NCI-H69 (cell line): ENCODE measurements at places on chromosomes 4 and X.

- no peak for DNase-seq
These were observed 42.5 kb upstream of the ITM2A start for GRCh38 chrX:79409657-79410056.

GRCh38 chrX:150774798-150775568 is 81.8 kb downstream of the MTMR1 start:
- DNase-seq = peak; percentile 2

DNA sequence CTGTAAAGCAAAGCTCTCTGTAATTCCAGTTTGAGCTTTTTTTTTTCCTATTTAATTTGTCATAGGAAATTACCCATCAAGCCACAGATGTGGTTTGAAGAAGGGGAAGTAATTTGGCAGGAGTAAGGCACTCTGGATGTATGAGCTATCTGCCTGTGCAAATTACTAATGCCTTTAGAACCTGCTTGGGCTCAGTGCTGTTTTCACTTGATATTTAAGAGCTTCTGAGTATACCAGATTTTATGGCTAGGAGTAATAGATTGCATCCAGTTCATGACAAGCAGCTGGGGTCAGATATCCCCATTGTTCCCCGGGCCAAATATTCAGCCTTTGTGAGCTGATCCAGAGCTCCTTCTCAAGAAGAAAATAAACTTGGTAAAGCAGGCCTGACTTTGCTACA is 89.1 kb downstream of the DCAF8L2 start:
- DNase-seq = no peak

DNA sequence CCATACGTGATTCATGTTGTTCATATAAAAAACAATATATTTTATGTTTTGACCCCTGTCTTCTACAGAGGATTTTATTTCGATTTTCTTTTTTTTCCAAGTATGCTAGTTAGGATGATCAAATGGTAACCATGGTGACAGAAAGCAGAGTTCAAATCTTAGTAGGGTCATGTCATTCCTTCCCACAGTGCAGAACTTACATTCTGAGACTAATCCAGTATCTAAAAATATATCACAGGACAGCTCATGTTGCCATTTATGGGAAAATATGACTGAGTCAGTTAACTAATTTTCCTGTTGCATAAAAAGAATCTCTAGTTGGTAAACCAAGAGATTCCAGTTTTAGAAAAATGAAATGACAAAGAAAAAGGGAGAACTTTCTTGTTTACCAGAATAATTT is 209.5 kb downstream of the PARM1 start:
- DNase-seq = no peak

- DNase-seq = peak; percentile 23
These were observed 732.5 kb downstream of the ARAP2 start for GRCh38 chr4:35511851-35512250.

DNA sequence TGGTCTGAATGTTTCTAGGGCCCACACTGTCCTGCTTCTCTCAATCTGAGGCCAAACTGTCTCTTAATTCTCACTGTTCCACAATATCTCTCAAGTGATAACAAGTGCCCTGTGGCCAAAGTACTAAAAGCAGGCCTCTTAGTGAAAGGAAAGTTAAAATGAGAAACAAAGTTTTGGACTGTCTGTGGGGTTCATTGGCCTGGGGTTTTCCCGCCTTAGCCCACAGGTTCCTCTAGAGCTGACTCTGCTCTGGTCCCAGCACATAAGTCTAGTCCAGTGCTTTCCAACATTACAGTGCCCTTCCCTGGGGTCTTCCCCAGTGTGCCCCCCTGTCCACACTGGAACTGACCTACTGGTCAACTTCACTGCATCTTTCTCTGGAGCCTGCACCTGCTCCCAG is 6.3 kb downstream of the MAGEB1 start:
- no peak for DNase-seq

GRCh38 chr4:128323401-128323800 is 35.8 kb upstream of the PGRMC2 start:
- DNase-seq = no peak

DNA sequence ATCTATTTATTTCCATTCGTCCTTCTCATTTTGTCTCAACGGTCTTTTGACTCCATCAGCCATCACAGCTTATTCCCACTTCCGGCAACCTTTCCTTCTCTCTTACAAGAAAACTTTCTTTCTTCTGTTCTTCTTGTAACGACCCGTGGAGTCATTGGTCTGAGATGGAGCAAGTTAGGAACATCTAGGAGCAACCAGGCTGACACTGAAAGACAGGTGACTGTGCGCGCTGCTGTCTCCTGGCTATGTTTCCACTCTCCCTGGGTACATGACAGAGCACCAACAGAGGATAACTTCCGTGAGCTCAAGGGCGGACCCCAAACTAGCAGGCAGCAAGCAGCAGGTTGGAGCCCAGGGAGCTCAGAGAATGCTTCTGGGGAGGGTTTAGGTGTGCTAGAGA is 2.5 kb downstream of the FGF5 start:
- DNase-seq = peak; percentile 66

DNA sequence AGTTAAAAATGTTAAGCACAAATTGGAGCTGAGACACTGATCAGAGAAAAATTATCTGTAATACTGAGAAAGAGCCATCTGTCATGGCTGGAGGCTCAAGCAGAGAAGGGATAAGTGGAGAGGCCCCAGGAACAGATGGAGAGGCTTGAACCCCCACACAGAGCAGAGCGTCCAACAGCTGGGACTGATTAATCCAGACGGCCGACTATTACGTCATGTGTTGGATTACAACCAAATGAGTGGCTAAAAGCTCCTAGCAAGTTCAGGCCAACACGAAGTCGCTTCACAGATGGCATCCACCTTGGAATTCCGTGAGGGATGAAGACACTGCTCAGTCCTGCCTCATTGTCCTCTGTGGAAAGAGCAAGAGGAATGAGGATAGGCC is 57.7 kb upstream of the ATXN3L start:
- peak; percentile 95 for DNase-seq

DNA sequence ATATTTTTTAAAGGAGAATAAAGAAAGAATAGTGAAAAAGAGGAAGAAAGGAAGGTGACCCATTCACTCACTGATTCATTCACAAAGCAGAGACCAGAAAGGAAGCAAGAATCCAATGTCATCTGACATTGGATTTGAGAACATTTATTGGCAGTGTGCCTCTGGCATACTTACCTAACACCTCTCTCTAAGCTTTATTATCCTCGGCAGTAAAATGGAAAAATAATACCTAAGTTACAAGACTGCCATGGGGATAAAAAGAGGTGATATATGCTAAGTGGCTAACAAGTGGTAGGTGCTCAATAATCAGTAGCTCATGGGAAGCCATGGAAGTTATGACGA is 41.6 kb upstream of the PPARGC1A start:
- no peak for DNase-seq

DNA sequence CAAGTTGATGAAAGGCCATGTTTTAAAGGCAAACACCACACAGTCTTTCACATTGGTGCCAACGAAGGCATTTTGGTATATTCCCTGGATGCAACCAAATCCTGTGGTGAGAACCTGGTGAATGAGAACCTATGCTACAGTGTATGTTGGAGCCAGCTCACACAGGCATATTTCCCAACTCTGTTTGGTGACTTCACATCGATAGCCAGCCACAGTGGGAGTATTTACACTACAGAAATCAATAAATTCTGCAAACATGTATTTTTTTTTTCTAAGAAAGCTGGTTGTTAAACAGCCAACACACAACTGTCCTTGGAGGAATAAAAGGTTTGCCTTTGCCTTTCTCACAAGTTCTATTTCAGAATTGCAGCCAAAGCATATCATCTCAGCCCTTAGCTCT is 691.0 kb downstream of the GRID2 start:
- DNase-seq = no peak

GRCh38 chr4:100177126-100177525 is 13.1 kb downstream of the DDIT4L start:
- DNase-seq = peak; percentile 1

GRCh38 chrX:138748480-138748879 is 37.0 kb upstream of the FGF13 start:
- peak; percentile 31 for DNase-seq

- DNase-seq = no peak
These were observed 372.9 kb upstream of the MAOA start for GRCh38 chrX:43283187-43283586.

- no peak for DNase-seq
These were observed 57.0 kb upstream of the MXD4 start for GRCh38 chr4:2318885-2319284.

- no peak for DNase-seq
These were observed 10.5 kb upstream of the FGF16 start for GRCh38 chrX:77436682-77437081.

DNA sequence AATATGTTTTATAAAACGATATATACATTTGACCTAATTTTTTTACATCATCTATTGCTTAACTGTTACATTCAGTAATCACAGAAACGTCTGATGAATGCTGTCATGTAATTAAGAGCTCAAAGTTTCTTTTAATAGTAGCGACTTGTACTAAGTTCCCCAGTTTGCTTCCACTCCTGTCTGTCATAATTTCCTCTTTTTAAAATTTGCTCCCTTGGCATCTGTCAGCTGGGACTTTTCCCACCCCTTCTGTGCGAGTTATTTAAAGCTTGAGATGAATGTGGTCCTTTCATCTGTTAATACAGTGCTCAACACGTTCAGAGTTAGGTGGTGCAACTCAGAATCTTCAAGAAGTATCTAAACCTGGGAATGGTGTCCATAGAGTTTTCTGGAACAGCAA is 1.2 kb downstream of the RAP1GDS1 start:
- peak; percentile 5 for DNase-seq

GRCh38 chr4:138766332-138766731 is 249.2 kb upstream of the NOCT start:
- no peak for DNase-seq

- DNase-seq = peak; percentile 18
These were observed 5.1 kb downstream of the CXCL9 start for GRCh38 chr4:76002176-76002575.

GRCh38 chr4:77697860-77698590 is 92.4 kb downstream of the CXCL13 start:
- DNase-seq = peak; percentile 28

- no peak for DNase-seq
These were observed 75.3 kb downstream of the TBCK start for GRCh38 chr4:106240699-106241098.

- no peak for DNase-seq
These were observed 64.2 kb downstream of the SPINK2 start for GRCh38 chr4:56757261-56757746.

- no peak for DNase-seq
These were observed 89.2 kb upstream of the JADE1 start for GRCh38 chr4:128720270-128720669.

- DNase-seq = no peak
These were observed 10.8 kb upstream of the PITX2 start for GRCh38 chr4:110633358-110634341.

GRCh38 chrX:12269484-12269883 is 131.2 kb downstream of the FRMPD4 start:
- DNase-seq = peak; percentile 10

- DNase-seq = no peak
These were observed 201.1 kb downstream of the STPG2 start for GRCh38 chr4:97942137-97942536.

DNA sequence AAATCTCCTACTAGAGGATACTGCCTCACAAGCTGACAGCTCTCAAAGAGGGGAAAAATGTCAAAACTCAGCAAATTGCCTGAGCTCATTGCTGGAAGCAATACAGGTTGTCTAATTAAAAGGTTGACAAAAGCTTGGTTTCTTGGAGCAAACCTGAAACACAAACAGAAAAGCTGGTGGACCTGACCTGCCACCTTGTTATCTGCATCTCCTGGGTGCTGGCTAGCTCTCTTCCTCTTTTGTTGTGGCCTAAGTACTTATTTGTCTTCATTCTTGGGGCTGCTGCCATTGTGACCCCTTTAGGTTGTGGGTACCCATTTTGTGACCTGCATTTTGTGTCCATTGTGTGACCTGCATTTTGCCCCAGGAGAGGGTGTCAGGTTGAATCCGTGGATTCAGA is 184.5 kb downstream of the KIT start:
- no peak for DNase-seq

DNA sequence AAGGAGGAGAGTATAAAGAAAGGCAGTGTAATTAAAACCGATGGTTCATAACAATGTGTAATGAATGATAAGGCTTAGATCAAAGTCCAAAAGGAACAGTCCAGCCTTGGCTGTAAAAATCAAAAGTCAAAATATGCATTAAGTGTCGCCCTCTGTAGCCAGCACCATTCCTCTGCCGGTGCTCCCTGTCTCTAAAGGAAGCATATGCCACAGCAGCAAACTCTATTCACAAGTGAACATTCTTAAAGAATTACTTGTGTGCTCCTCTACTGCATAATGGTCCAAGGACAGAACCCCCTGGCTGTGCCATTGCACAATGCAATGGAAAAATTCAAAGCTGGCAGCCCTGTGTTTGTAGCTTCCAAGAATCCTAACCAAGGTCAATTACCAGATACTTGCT is 16.3 kb upstream of the MBNL3 start:
- DNase-seq = no peak

GRCh38 chr4:115360431-115360830 is 247.0 kb upstream of the NDST4 start:
- DNase-seq = peak; percentile 19

- no peak for DNase-seq
These were observed 444.7 kb upstream of the TENM3 start for GRCh38 chr4:181798536-181798935.

- no peak for DNase-seq
These were observed 24.5 kb downstream of the IL15 start for GRCh38 chr4:141660880-141661279.

DNA sequence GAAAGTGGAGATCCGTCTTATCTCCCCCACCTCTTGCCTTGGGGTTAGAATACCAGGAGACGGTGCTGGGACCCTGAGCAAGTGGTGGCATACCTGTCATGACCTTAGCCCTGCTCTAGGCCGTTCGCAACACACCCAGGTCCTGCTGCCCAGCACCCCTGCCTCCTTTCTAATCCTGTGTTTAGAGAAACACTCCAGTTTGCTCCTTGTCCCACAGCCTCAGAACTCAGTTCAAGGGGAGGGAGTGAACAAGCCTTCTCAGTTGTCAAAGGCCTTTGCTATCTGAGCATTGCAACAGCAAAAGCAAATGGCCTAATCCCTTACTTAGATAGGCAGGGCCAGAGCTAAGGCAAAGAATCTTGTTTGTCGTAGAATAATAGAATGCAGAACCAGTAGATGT is 67.9 kb downstream of the CHRNA9 start:
- no peak for DNase-seq

- no peak for DNase-seq
These were observed 42.0 kb upstream of the ZXDA start for GRCh38 chrX:57952320-57952678.
